Osteoblast (primary cell): ENCODE measurements at places on chromosomes 3 and 15.
A peak's percentile ranks its signal among the peaks of the same experiment; 100 is the strongest.

DNA sequence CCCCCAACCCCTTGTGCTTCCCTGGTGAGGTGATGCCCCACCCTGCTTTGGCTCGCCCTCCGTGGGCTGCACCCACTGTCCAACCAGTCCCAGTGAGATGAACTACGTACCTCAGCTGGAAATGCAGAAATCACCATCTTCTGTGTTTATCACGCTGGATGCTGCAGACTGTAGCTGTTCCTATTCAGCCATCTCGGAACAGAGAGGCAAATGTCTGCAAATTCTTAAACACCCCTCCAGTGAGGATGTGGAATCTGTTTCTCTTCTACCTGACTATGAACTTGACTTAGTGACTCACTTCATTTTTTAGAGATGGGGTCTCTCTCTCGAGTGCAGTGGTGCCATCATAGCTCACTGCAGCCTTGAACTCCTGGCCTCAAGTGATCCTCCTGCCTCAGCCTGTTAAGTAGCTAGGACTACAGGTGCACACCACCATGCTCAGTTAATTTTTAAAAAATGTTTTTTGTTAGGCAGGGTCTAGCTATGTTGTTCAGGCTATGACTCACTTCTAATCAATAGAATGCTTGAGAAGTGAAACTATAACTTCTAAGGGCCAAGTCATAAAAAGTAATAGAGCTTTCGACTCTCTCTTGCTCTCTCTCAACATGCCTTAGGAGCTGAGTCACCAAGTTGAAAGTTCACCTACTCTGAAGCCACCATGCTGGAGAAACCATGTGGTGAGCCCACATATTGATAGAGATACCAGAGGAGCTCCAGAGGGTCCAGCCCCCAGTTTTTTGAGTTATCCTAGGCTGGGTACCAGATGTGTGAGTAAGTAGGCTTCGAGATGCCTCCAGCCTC, 11.5 kb upstream of the PARP14 start:
- DNase-seq = peak; percentile 60
- H3K4me1 ChIP-seq = peaks cover 12% of the 10 kb centered on the region
- H3K27ac ChIP-seq = no peak overlapping the region
- H3K4me3 ChIP-seq = no peak overlapping the region

DNA sequence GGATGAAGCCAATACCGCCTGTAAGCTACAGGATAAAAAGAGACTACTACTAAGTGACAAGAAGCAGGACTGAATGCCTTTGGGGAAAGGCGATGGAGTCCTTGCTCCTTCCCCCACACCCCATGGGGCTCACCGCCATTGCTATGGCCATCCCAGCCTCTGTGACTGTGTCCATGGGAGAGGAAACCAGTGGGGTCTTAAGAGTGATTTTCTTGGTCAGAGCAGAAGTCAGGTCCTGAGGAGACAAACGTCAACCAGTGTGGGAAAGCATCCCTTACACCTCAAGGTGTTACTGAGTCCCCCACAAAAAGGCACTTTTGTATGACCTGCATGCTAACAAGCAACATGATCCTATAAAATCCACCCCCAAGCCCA, 913 bp downstream of the IMPDH2 start:
- peak overlapping the region; percentile 89 for H3K27ac ChIP-seq
- H3K27me3 ChIP-seq = no peaks in the 10 kb centered on the region
- peak overlapping the region; percentile 92 for H3K4me3 ChIP-seq
- H3K4me1 ChIP-seq = peaks cover 37% of the 10 kb centered on the region
- peak; percentile 30 for DNase-seq
- peaks cover 76% of the 10 kb centered on the region for H3K36me3 ChIP-seq

- H3K36me3 ChIP-seq = no peaks in the 10 kb centered on the region
- no peaks in the 10 kb centered on the region for H3K27me3 ChIP-seq
- no peak for DNase-seq
- no peak overlapping the region for H3K4me3 ChIP-seq
Measured at GRCh38 chr15:60074181-60074885, 70.2 kb downstream of the FOXB1 start.

DNA sequence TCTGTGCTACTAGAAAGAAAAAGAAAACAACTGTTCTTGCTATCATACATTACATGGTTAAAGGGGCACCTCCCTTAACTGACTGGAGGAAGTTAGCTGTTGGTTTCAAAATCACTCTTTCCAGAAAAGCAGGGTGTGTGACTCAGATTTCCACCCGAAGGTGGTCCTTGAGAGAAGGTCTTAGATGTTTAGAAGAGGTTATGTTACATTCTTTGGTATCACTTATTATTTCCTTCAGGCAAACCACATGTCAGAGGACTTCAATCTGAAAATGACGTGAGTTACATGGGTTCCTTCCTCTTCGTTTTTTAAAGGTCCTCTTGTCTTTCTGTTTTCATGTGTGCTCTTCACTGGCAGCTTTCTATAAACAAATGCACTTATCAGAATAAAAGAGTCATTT, 307.9 kb upstream of the CBLB start:
- H3K4me1 ChIP-seq = no peaks in the 10 kb centered on the region
- H3K36me3 ChIP-seq = no peaks in the 10 kb centered on the region
- DNase-seq = no peak
- H3K27me3 ChIP-seq = no peaks in the 10 kb centered on the region

DNA sequence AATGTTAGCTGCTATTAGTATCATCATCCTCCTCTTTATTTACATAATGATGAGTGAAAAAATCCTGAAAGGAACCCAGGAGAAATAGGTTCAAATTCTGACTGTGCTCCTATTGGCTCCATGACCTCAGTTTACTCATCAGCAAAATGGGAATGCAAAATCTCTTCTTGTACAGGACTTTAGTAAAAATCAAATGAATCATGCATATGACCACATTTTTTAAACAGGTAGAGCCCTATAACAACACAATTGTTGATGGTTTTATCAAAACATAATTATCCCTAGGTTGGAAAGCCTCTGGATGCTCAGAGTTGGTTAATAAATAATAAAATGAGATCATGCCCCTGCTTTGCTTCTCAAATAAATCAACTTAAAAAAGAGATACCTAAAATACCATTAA, 16.0 kb upstream of the NR2F2 start:
- H3K36me3 ChIP-seq = no peaks in the 10 kb centered on the region
- H3K27ac ChIP-seq = no peak overlapping the region
- H3K4me1 ChIP-seq = peaks cover 14% of the 10 kb centered on the region
- H3K27me3 ChIP-seq = no peaks in the 10 kb centered on the region

DNA sequence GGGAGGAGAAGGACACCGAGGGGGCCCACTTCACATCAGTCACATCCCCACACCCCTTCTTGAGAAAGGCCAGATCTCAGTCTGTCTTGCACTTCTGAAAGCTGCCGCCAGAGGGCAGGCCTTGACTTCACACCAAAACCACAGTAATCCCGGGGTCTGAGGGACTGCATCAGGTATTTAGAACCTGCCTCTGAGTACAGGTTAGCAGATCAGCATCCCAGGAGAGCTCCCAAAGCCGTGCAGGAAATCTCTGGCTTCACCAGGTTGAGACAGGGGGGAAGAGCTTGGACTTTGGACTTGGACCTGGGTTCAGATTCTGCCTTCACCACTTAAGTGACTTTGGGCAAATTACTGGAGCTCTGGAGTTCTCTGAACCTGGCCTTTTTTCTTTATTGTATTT, 50.3 kb downstream of the LHFPL4 start:
- H3K27ac ChIP-seq = no peak overlapping the region
- peaks cover 16% of the 10 kb centered on the region for H3K4me1 ChIP-seq
- peaks cover 12% of the 10 kb centered on the region for H3K27me3 ChIP-seq
- no peak overlapping the region for H3K4me3 ChIP-seq
- DNase-seq = peak; percentile 94

DNA sequence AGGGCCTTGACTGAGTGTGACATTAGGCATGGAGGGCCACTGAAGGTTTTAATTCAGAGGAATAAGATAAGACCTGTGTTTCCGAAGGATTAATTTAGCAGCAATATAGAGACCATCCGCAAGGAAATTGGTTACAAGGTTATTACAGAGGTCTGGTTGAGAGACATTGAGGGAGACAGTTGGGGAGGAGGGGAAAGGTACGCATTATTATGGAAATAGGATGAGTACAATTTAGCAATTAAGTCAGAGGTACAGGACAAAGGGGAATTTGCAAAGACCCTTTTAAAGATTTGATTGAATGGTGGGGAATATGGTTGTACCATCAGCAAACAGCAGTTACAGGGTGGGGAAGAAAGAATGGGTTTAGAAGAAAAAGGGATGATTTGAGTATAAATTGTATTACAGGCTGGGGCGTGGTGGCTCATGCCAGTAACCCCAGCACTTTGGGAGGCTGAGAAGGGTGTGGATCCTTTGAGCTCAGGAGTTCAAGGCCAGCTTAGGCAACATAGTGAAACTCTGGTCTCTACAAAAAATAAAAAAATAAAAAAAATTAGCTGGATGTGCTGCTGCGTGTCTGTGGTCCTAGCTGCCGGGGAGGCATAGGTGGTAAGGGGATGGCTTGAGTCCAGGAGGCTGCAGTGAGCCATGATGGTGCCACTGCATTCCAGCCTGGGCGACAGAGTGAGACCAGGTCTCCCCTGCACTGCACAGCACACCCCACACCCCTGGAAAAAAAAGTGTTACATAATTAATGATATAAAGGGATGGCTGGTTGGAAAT, 11.3 kb downstream of the ARL8B start:
- peaks cover 19% of the 10 kb centered on the region for H3K4me1 ChIP-seq
- H3K4me3 ChIP-seq = no peak overlapping the region
- no peak overlapping the region for H3K27ac ChIP-seq
- no peak for DNase-seq
- no peaks in the 10 kb centered on the region for H3K36me3 ChIP-seq

DNA sequence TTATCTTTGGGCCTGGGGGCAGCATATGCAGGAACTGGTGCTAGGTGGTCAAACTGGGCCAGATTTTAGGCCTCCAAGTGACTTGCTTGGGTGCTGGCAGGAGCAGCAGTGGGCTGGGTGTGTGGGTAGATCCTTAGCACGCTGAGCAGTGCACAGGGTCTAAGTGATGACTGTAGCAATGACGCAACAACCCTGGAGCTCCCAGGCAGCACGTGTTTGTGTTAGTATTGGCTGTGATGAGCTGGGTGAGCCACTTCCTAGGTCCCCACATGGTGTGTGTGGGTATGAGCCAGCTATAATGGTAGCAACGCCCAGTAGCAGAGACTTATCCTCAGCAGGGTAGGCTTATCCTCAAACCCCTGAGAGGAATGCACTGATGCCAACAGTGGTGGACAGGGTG, 570.6 kb upstream of the ROBO1 start:
- H3K4me1 ChIP-seq = no peaks in the 10 kb centered on the region
- no peak overlapping the region for H3K27ac ChIP-seq
- no peak overlapping the region for H3K4me3 ChIP-seq
- no peak for DNase-seq

- H3K27ac ChIP-seq = no peak overlapping the region
- no peak for DNase-seq
- no peaks in the 10 kb centered on the region for H3K27me3 ChIP-seq
- H3K4me1 ChIP-seq = peaks cover 8% of the 10 kb centered on the region
- peaks cover 5% of the 10 kb centered on the region for H3K36me3 ChIP-seq
Measured at GRCh38 chr15:44532689-44533088, 4.3 kb upstream of the EIF3J start.

DNA sequence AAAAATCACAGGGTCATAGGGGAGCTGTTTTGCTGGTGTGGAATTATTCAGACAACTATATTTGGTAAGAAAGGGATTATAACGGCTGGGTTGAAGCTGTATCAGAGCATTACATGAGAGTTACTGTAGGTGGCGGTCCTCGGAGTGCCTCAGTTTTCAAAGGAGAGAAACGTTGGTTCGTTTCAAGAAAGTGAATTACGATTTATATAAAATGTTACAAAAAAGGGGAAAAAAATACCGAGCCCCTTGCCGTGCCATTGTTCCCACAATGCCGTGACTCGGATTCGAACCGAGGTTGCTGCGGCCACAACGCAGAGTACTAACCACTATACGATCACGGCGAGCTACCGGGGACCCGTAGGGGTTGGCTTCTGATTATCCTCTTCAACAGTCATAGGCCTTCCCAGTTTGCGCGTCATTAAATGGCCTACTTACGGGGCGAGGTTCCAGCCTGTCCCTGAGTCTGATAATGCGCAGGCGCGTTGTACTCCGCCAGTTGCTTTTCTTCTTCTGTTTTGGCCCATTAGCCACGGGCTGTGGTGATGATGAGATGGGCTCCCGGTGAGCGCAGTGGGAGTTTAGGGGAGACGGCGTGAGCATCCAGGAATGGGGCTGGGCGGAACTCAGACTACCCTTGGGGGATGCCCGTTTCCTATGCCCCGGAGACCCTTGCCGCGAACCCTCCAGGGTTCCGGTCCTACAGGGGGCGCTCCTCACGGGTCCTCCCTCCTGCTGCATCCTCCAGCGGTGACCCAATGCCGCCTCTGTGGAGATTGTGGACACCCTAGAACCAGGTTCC, 10.8 kb upstream of the SHF start:
- peaks cover 15% of the 10 kb centered on the region for H3K4me1 ChIP-seq
- peak overlapping the region; percentile 41 for H3K27ac ChIP-seq
- peak overlapping the region; percentile 71 for H3K4me3 ChIP-seq
- H3K27me3 ChIP-seq = no peaks in the 10 kb centered on the region
- H3K36me3 ChIP-seq = no peaks in the 10 kb centered on the region

DNA sequence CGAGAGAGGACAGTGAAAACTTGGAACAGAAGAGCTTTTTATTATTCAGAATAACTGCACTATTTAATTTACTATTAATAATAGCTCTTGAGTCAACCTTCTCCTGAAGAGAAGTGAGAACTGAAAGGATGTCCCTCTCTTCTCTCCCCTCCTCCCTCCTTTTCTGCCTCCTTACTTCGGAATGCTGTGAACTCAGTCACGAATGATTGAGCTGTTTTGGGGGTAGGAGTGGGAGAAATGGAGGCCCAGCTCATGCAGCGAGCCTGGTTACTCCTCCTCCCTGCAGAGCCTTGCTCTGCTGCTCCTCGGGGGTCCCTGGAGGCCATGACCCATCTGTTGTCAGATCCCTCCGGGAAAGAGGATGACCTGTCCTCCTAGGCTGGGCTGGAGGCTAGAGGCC, 20.3 kb upstream of the INSYN1 start:
- no peak overlapping the region for H3K4me3 ChIP-seq
- H3K27ac ChIP-seq = no peak overlapping the region

GRCh38 chr3:101676765-101677435, at the start of gene ZBTB11:
Gene ZBTB11, minus strand, starts transcription at chr3:101677132. Its CDS starts 218 bp downstream, at chr3:101676914.
- peaks cover 22% of the 10 kb centered on the region for H3K36me3 ChIP-seq
- H3K27ac ChIP-seq = peak within 1 kb of the TSS; percentile 92
- DNase-seq = peak; percentile 97
- H3K4me1 ChIP-seq = peaks cover 21% of the 10 kb centered on the region

- no peak overlapping the region for H3K4me3 ChIP-seq
- no peaks in the 10 kb centered on the region for H3K4me1 ChIP-seq
- no peaks in the 10 kb centered on the region for H3K36me3 ChIP-seq
- H3K27ac ChIP-seq = no peak overlapping the region
- H3K27me3 ChIP-seq = no peaks in the 10 kb centered on the region
Measured at GRCh38 chr3:88105325-88105724, 44.4 kb upstream of the C3orf38 start.

DNA sequence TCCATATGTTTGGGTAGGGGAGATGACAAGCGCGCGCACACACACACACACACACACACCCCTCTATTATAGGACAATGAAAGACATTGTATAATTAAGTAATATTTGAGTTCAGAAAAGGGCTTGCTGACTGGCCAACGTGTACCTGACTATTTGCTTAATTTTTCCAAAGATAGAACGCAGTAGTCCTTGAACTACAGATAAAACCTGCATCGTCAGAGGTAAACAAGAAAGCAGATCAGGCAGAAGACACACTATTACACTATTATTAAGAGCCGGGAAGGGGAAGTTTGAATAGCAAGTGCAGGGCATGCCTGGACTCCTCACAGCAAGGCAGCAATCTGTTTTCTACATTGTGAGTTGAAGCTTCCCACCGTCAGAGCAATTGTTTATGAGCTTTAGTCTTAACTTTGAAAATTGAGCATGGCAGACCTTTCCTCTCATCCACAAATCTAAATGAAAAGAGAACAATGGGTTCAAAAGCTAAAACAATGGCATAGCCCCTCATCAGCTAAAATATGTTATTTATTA, 427.7 kb downstream of the GABRG3 start:
- no peak overlapping the region for H3K4me3 ChIP-seq
- no peak for DNase-seq
- H3K36me3 ChIP-seq = no peaks in the 10 kb centered on the region
